ENCODE measurements at places on chromosomes 5 and 9.

GRCh38 chr5:93704996-93705395 is 36.4 kb downstream of the POU5F2 start:
- peak; percentile 92 for DNase-seq

DNA sequence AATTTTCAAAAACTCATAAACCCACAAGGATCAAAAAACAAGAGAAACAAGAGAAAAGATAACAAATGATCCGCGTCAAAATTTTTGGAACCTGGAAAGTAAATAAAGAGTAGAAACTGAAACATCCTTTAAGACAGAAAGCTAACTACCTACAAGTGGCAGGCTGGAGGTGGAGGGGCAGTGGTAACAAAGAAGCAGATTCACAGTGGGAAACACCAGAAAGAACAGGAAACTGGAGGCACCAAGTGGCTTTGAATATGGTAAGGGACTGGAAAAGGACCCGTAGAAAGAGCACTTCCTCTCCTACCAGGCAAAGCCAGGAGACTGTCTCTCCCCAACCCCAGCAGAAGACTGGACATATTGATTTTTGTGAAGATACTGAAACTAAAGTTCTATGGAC is 100.6 kb upstream of the TARS1 start:
- no peak for DNase-seq

DNA sequence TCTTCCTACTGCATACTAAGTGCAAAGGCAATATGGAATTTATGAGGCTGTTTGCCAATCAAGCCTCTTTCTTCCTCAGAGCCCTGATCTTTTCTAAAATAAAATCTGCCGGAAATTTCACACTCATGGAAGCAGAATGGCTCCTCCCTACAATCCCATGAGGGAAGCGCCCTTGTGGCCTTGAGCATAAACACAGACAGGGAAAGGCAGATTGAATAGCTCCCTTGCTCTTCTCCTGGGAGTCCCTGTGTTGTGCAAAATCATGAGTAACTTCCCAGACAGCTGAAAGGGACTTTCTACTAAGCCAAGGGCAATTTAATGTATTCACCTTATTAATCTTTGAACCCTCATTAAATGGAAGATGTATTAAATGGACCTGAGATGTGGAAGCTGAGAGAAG is 226.1 kb upstream of the PIK3R1 start:
- no peak for DNase-seq

DNA sequence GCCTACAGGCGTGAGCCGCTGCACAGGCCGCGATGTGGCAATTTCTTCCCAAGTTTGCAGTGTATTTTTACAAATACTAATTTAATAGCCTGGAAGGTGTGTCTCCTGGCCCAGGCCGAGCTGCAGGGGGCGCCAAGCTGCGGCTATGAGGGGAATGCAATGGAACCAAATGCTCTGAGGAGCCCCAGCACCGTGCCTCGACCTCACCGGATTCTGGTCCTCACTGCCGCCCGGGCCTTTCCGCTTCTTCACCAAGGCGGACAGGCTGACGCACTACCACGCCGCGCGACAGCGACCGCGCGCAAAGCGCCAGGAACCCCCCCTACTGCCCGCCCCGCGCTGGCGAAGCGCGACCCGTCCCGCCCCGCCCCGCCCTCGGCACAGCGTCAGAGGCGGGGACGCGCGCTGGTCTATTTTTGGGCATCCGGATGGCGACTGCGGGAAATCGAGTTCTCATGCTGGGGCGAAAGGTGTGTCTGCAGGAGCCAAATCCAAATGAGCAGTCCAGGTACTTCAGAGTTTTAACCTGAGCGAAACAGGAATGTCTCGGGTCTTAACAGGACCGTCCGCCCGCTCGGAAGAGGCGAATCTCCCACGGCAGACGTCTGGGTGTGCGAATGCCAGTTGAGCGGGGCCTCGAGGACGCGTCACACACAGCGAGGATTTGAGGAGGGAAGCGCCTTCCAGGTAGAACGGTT is 31.7 kb upstream of the PRXL2C start:
- peak; percentile 89 for DNase-seq

DNA sequence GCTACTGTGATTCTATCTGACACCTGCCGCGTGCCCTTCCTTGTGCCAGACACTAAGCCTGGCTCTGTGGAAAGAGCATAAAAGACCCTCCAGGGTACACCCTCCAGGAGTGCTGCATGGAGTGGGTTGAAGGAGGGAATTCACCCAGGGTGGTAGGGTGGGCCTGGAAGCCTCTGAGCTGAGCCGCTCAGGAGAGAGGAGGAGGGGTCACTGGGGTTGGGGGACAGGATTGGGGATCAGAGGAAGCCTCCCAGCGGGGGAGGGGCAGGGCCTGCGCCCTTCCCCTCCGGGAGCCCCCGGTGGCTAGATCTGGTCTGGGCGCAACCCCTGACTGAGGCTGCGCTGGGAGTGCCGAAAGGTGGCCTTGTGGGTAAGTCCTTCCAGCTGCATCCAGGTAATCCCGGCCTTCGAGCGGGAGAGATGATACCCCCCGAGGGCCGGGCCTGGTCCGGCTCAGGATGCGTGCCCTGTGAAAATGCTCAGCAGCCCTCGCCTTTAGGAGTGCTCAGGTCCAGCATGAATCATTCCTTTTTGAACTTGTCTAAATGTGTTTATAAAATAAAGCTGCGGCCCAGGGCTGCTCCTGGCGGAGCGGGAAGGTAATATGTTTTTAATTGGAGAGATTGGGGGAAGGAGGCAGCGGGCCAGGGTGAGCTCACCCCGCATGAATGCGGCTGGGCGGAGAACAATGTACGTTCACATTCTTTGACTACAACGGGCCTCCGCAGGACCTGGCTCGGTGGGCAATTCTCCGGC is 118.1 kb upstream of the SMIM23 start:
- DNase-seq, result peak; percentile 90

All from lung (tissue), 17 donors.